ENCODE measurements at places on chromosomes 1 and 21.

GRCh38 chr1:156081180-156081916, 917 bp downstream of the MEX3A start:
- no peak for DNase-seq

DNA sequence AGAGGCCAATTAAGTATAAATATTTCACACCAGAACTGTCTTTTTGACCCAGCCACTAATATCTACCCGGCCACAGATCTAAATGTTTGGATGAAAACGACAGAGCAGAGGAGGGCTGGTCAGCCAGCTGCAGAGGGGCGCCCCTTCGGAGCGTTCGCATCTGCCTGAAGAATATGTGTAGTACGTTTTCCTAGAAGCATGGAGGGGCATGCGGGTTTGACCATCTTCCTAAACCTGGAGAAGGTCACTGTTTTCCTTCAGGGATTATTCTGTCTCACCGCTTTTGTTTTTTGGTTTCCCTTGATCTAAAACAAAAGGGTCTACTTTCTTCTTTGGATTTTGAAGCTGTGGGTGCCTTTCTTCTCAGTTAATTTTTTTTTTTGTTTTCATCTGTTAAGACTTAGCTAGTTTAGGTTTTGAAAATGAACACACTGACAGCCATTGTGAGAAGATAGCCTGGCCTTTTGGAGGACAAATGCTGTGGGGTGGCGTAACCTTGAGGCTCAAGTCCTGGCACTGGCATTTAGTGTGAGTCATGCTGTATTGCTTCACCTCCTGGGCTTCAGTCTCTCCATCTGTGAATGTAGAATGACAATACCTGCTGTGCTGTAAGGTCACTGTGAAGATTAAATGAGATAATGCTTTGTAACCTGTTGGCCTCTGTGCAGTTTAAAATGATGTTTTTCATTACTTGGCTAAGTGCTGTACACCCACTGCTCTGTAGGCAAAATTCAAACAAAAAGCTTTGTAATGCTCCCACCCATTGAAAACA, 74.1 kb upstream of the IRF2BP2 start:
- DNase-seq: peak; percentile 58

GRCh38 chr1:22096036-22096435, 43.5 kb downstream of the CDC42 start:
- no peak for DNase-seq

DNA sequence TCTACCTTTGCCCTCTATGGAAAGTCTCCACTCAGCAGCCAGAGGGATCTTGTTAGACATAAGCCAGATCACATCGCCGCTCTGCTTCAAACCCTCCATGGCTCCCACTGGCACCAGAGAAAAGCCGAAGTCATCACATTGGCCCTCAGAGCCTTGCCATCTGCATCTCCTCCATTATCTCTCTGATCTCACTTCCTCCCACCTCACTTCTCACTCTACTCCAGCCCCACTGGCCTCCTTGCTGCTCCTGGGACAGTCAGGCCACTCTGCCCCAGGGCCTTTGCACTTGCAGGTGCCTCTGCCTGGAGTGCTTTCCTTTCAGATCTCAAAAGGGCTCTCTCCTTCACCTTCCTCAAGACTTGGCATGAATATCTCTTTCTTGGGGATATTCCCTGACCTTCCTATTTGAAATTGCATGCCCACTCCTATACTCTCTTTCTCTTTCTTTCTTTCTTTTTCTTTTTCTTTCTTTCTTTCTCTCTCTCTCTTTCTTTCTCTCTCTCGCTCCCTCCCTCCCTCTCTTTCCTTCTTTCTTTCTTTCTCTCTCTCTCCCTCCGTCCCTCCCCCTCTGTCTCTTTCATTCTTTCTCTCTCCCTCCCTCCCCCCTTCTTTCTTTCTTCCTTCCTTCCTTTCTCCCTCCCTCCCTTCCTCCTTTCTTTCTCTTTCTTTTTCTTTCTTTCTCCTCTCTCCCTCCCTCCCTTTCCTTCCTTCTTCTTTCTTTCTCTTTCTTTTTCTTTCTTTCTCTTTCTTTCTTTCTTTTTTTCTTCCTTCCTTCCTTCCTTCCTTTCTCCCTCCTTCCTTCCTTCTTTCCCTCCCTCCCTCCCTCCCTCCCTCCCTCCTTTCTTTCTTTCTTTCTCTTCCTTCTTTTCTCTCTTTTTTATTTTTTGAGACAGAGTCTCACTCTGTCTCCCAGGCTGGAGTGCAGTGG, 96.0 kb upstream of the CASZ1 start:
- DNase-seq: no peak

DNA sequence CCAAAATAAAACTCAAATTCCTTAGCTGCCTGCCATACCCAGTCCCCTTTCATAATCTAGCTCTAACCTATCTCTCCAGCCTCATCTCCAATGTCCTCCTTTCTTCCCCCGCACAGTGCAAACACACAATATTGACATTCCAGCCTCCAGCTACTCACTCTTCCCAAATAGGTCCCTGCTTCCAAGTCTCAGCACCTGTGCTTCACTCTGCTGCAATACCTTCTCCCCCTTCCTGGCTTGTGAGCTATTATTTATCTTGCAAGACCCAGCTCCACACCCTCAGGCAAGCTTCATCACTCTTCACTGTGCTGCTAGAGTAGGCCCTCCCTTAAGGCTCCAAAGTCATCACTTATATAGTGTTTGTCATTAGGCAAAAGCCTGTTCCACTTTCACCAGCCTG, 9.7 kb downstream of the PLPP3 start:
- DNase-seq: no peak

DNA sequence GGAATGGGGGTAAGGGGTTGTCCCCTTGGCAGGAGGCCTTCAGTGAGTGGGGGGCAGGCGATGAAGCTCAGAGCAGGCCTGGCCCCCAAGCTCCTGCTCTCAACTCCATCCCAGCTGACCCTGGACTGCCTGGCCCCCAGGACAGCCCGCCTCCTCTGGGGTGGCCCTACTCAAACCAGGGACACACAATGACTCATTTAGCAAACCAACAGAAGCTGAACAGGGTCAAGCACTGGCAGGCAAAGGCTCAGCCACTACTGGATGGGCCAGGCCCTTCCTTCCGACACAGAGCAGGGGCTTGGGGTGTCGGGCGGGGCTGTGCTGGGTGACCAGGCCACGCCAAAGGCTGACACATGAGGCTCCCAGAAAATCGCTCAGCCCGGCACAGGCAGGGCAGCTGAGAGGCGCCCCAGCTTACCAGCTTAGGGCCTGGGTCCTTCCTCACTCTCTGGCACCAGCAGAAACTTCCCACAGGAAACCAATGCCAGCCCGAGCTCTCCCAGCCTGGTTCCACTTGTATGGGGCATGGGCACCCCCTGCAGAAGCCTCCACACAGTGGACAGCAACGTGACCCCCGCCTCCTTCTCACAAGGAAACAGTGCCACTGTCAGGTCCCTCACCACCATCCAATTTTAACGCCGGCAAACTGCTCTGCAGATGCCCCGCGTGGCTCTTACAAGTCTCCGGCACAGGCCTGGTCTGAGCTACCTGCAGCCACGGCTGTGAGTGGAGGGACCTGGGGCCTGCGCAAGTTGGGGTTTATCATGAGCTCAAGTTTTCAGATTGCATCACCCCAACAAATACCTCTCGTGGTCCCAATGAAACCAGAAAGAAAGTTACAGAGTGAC, 114.3 kb downstream of the NPHP4 start:
- DNase-seq: no peak

DNA sequence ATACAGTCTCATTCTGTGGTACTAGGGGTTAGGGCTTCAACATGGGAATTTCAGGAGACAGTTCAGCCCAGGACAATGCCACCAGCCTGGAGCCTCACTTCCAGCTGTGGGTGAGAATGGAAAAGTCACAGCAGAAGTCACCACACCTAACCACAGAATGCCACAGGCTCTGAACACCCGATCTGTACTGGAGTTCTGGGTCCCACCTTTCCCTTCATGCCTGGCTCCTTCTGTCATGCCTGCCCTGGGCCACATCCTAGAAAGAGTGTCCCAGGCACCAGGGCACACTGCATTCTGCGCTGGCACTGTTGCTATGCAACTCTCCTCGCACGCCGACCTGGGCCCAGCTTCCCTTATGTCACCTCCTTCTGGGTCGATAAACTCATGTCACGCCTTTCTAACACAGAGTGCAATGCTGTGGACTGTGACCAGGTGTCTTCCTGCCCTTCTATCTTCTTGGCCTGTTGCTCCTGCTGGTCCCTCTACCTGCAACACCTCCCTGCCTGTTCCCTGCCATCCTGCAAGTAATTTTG, 21.2 kb downstream of the RCSD1 start:
- DNase-seq: no peak

DNA sequence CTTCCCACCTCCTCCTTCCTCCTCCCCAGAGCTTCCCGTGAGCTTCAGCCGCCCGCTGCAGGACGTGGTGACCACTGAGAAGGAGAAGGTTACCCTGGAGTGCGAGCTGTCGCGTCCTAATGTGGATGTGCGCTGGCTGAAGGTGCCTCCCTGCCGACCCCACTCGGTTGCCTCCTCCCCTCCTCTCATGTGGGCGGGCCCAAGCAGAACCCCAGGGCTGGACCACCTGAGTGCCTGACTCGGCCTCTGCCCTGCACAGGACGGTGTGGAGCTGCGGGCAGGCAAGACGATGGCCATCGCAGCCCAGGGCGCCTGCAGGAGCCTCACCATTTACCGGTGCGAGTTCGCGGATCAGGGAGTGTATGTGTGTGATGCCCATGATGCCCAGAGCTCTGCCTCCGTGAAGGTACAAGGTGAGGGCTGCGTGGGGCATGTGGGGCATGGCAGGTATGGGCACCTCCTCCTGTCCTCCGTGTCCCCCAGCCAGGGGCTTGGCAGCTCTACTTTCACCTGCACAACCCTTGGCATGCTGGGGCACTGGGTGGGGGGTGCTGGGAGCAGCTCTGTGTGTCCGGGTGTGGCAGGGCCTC, 69.2 kb downstream of the OBSCN start:
- no peak for DNase-seq

DNA sequence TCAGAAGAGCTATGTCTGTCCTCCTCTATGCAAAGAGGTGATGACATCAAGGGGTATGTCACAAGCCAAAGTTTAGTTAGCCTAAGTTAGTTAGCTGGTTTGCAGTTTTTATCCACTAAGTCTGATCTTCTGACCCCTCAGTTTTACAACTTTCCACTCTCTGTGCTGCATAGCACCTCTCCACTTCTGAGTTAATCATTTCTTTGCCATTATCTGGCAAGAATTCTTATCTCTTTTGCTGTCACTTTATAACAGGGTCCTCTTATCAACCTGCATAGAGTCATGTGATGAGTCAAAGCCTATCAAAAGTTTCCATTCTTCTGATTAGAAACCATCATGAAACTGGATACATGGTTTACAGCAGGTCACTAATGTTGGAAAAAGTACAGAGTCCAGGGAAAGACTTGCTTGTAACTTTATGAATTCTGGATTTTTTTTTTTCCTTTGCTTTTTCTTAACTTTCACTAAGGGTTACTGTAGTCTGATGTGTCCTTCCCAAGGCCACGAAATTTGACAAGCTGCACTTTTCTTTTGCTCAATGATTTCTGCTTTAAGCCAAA, at the start of gene NR5A2:
Gene NR5A2, plus strand, starts transcription at position 447 of the 560 bp plus-strand sequence. CDS start 138 bp downstream, outside the sequence.
- DNase-seq: no peak

DNA sequence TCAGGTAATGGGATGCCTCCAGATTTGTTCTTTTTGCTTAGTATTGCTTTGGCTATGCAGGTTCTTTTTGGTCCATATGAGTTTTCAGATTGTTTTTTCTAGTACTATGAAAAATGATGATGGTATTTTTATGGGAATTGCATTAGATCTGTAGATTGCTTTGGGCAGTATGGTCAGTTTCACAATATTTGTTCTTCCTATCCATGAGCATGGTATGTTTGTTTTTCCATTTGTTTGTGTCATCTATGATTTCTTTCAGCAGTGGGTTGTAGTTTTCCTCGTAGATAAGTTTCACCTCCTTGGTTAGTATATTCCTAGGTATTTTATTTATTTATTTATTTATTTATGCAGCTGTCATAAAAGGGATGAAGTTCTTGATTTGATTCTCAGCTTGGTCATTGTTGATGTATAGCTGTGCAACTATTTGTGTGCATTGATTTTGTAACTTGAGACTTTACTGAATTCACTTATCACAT, 103.9 kb upstream of the DNAH14 start:
- DNase-seq: no peak

GRCh38 chr1:31221072-31221471, 18.6 kb downstream of the NKAIN1 start:
- no peak for DNase-seq

DNA sequence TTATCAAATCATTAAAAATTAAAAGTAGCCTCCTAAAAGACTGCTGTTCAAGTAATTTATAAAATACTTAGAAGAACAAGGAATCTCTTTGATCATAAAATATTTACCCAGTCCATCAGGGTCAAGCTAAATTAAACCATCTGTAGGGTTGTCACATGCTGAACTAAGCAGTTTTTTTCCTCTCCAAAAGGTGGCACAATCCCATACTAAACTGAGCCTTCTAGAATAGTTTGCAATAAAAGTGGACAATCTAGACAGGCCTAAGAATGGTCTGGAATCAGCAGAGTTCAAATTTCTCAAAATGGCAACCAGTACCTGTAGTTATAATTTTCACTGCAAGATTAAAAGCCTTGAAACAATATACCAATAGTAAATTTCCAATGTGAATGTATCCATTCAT, 194.8 kb downstream of the EIF4G3 start:
- no peak for DNase-seq

DNA sequence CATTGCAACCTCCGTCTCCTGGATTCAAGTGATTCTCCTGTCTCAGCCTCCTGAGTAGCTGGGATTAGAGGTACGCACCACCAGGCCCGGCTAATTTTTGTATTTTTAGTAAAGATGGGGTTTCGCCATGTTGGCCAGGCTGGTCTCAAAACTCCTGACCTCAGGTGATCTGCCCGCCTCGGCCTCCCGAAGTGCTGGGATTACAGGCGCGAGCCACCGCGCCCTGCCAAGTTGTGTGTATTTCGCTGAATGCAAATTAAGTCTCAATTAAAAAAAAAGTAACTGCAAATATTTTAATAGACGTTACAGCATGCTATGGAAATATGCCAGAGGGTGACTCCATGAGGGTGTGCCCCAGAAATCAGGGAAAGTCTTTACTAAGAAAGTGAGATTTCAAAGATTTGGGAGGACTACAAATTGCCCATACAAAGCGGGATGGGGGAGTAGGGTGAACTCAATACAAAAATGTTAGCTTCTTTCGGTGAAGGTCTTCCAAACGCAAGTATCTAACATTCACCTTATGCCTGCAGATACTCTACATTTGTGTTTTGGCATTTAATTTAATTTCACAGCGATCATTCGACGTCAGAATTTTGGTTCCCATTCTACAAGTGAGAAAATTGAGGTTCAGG, 85.6 kb downstream of the NKAIN1 start:
- no peak for DNase-seq

GRCh38 chr1:43747736-43748135, 40.4 kb downstream of the ST3GAL3 start:
- no peak for DNase-seq

DNA sequence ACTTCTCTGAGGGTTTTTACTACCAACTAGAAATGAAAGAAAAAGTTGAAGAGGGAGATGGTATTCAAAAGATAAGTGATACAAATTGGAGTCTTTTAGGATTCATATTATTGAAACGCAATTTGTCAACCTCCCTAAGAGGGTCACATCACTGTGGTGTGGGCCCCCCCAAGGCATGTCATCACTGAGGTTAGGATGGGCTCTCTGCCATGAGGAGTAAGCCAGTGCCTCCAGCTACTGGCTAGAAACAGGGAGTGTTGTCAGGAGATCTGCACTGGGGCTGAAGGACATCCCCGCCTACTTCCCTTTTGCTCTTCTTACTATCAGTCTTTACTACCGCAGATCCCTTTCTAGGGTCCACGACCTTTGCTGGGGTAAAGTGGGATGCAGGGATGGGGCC, 25.9 kb downstream of the ITSN1 start:
- no peak for DNase-seq

All from H54 (cell line).